ENCODE measurements at places on chromosomes 2 and 18.

DNA sequence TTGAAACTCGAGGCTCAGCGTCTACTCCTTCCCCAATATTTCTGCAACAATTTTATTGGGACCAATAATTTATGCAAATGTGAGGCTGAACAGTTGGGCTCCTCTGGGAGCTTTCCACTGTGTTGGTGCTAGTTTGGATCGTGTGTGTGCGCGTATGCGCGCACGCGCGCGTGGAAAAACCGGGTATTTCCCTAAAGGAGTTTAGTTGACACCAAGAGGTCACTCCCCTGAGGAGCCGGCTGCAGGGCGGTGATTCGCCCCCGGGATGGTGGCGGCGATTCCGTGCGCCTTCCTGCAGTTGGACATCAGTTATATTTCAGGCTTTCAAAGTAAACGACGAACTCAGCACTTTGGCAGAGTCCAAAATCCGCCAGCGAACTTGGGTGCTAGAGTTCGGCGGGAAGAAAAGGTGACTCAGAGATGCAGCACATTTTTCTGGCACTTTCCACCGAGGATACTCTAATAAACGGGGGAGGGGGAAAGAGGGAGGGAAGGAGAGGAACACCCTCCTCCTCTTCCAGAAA is 186.5 kb upstream of the FANCL start:
- DNase-seq, result no peak

DNA sequence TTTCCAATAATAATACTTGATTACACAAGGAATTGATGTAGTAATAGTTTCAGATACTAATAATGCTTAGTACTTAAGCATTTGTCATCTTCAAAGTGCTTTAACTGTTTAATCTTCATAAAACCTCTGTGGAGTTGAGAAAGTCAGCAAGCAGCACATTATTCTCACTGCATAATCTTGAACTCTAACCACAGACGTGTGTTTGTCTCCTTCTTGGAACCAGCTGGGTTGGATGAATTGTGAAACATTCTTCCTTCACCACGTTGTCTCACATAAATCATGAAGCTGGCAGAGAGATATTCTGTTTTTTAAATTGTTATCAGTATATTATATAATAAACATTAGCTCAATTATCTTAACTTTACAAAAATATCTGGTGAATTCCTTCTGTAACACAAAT is 55.1 kb upstream of the LDAH start:
- no peak for DNase-seq

DNA sequence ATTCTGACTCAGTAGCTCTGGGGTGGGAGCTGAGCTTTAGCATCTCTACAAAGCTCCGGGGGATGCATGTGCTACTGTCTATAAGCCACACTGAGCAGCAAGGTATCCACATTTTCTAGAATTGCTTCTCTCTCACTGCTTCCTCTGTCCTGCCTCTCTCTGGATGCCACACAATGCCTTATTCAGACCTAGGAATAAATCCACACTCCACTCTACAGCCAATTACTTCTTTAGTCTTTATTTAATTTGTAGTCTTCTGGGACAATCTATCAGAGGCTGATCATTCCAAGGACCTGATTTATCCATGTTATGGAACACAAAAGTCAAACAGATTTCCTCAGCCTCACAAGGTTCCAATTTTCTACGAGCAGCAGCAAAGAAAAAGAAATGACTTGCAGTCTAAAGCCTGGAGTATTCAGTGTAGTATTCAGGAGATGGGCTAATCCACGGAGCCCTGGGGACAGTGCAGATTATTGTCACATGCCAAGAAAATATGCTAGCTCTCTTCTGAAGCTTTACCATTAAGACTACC is 4.4 kb downstream of the BCL2 start:
- DNase-seq, result no peak

GRCh38 chr2:158805255-158805654 is 10.1 kb downstream of the DAPL1 start:
- no peak for DNase-seq

- DNase-seq, result no peak
Observed at GRCh38 chr18:48597110-48597509, 58.3 kb downstream of the CTIF start.

GRCh38 chr2:3459185-3460015 is 59.9 kb downstream of the ADI1 start:
- no peak for DNase-seq

DNA sequence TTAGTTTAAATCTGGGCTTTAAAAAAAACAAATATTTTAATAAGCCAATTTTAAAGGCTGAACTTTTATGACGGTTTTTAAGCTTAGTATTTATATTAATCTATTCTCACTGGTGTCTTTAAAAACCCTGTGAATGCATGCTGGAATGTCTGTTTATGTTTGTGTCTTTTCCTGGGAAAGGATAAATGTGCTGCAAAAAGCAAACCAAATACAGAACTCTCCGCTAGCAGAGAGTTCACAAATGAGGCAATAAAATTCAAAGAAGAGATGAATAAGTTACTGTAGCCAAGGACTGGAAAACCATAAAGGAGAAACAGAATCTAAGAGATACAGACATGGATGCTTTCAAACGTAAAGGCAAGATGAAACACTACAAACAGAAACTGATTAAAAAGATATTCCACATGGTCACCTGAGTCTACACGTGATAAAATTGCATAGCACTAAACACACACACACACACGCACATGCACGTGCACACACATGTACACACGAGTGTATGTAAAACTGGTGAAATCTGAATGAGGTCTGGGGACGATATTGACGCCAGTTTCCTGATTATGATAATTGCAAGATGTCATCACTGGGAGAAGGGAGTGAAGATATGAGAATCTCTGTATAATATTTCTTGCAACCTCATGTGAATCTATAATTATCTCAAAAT is 4.5 kb downstream of the TWIST2 start:
- DNase-seq, result no peak

GRCh38 chr18:67608615-67609273 is 92.2 kb upstream of the DSEL start:
- no peak for DNase-seq

GRCh38 chr2:176145085-176145969 is 6.0 kb upstream of the HOXD4 start:
- DNase-seq, result no peak

DNA sequence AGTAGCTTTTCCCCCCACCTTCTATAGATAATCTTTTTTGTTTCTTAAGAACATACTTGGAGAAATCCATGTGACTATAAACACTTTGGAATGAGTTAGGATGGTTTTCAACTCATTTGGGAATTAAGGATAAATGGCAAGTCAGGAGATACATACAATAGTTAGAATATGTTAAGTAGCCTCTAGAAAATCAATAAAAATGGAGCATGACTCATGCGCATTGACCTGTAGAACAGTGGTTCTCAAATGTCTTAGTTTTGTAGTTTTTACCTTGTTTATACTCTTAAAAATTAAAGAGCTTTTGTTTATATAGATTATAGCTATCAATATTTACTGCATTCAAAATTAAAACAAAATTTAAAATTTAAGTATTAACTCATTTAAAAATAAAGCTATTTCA is 24.7 kb downstream of the NUP35 start:
- no peak for DNase-seq

DNA sequence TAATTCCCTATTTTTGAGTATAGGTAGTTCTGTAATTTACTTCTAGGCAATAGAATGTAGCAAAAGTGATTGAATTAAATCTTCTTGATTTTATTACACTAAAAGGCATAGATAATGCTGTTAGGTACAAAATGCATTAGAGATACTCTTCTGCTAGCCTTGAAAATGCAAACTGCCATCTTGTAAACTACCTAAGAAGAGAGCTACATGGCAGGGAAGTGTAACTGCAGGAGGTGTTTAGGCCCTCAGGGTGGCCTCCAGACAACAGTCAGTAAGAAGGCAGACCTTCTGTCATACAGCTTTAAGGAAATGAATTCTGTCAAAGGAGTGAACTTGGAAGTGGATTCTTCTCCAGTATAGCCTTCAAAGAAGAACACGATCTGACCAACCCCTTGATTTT is 1396.8 kb upstream of the SLC39A10 start:
- no peak for DNase-seq

DNA sequence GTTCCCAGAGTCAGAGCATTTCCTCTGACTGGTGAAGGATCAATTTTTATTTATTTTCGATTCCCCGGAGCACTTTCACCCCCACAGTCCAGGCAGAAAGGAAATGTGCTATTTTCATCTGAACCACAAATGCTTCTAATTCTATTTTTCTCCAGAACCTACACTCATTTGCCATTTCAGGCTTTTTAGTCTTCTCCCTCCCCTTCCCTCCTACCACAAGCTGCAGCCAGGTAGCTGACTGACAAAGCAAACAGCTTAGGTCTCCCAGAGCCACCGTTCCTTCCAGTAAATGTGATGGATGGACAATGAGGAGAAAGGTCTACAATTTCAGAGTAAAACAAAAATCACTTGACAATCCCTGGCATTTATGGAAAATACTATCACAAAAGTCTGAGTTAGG is 76.9 kb downstream of the KLF7 start:
- DNase-seq, result no peak

- DNase-seq, result no peak
Observed at GRCh38 chr2:189336276-189336975, 104.8 kb upstream of the WDR75 start.

- no peak for DNase-seq
Observed at GRCh38 chr2:127157651-127158485, 50.9 kb upstream of the BIN1 start.

DNA sequence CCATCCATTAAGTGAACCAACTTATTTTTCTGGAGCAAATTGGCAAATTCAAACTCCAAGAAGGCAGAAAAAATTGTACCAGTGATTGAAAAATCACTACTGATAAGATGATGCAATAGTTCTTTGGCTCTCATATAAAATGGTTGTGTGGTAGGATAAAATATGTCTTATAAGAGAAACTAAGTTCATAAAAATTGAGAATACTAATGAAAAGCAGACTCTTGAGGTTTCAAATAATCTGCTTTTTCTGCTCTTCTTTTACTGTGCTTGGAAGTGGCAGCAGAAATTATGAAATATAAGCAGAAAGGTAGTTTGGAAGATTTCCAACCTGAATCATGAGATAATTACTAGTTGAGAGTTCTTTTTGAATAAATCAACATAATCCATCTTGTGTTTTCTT is 61.9 kb downstream of the PPP1R1C start:
- DNase-seq, result no peak

- no peak for DNase-seq
Observed at GRCh38 chr2:26595146-26595545, 46.0 kb downstream of the CIB4 start.

DNA sequence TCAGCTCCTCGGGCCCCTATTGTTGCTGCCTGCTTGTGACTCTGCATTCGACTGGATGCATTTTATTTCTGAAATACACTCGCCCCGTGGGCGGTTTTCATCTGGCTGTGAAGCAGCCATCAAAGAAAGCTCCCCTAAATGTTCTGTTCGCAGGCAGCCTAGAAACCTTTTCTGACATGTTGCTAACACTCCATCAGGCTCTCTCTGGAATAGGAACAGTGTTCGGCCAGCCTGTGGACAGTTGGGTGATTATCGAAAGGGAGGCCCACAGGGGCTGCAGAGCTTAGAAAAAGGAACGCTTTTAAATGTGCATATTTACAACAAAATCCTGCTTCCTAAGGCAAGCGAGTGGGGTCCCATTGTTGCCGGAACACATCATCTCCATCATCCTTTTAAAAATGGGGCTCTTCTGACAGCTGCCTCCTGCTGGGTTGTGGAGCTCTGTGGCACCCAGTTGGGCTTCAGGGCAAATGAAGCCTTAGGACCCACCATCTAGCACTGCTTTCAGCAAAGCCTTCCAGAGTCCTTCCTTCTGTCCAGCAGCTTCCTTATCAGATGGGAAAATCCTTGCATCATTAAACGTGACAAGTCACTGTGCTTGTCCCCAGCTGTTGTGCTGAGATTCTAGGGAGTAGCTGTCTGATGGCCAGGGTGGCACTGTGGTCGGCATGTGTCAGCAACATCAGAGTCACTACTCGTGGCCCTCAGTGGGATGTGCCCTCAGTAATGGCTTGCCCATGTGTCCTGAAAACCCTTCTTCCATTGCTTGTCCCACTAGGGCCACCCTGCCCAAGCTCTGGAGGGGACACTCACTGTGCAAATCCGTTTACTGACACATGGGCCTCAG is 102.6 kb downstream of the GBX2 start:
- no peak for DNase-seq

DNA sequence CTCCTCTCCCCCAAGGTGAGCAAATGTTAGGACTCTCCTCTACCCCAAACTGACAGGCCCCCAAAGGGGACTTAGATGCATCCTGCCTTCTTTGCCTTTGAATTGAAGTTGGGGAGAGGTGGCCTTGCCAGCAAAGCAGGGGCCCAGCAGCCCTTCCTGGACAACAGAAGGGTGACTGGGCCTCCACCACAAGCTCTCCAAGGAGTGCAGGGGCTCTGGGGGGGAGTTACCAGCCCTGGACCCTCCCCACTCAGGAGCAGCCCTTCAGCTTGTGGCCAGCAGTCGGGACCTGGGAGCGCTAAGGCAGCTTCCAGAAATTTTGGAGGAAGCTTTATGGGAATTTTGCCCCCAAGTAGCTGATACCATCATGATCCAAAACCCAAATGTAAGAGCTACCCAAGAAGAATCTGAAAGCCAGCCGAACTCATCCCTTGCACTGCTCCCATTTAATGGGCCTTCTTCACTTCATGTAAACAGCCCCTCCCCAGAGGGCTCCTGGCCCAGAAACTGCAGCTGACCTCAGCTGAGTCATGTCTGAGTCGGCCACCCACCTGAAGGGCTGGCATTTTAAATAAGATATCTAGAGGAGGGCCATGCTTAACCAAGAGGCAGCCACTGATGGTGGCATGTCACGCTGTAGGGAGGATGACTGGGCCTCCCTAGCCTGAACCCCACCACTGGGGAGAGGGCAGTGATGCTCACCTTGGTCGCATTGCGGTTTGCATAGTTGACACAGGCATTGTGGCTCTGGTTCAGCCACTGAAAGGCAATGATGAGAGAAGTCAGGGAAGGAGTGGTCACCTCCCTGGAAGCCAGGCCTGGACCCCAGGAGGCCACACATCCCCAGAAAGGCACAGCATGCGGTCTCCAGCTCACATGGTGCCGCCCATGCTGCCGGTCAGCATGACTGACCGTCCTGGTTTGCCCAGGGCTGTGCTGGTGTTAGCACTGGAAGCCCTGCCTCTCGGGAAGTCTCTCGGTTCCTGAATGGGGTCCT is 71.5 kb downstream of the SFXN5 start:
- no peak for DNase-seq

DNA sequence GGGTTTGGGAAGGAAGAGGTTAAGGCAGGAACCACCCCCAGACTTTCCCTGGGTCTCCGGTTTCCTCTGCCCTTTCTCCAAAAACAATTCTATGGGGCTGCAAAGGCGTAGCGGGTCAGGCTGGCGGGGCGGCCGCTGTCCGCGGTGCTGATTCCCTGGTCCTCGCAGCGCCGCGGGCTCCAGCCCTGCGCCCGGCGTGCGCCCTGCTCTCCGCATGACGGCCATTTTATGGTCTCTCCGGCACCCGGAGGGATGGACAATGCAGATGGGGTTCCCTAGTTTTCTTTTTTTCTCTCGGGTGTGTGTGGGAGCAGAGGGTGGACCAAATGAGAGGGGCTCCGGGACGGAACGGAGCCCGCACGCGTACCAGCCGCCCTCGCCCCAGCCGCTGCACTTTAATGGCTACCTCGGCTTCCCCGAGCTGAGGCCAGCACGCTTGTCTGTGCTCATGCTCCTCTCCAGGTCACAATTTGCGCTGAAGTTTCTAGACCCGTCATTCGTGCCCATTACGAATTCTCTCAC is 1.6 kb downstream of the ST8SIA3 start:
- no peak for DNase-seq

- DNase-seq, result no peak
Observed at GRCh38 chr2:236820763-236821344, 251.2 kb downstream of the ACKR3 start.

Measured in effector memory CD4-positive, alpha-beta T cell (primary cell).